ENCODE measurements at places on chromosomes 7 and 10. TPM values are rescaled to one million over a fixed set of nuclear protein-coding genes. Genes with fewer than 3 reads are reported as not detected.

GRCh38 chr7:27520815-27521790 is 141.6 kb downstream of the HIBADH start:
- peaks cover 4% of the 10 kb centered on the region for H3K4me1 ChIP-seq
- no peak overlapping the region for H3K4me3 ChIP-seq
- DNase-seq: peak; percentile 58
- H3K36me3 ChIP-seq: peaks cover 8% of the 10 kb centered on the region
- H3K27ac ChIP-seq: no peak overlapping the region

The KCND2 gene
- 9.4 TPM for total RNA-seq

- no peak overlapping the region for H3K27ac ChIP-seq
- DNase-seq: no peak
- H3K27me3 ChIP-seq: peaks cover 11% of the 10 kb centered on the region
- H3K4me3 ChIP-seq: no peak overlapping the region
- H3K36me3 ChIP-seq: no peaks in the 10 kb centered on the region
- H3K4me1 ChIP-seq: no peaks in the 10 kb centered on the region
These were observed 73.9 kb downstream of the TMEM130 start for GRCh38 chr7:98795741-98796493.

The CNNM1 gene
- total RNA-seq: 0.36 TPM

The CALML3 gene
- not detected for total RNA-seq

DNA sequence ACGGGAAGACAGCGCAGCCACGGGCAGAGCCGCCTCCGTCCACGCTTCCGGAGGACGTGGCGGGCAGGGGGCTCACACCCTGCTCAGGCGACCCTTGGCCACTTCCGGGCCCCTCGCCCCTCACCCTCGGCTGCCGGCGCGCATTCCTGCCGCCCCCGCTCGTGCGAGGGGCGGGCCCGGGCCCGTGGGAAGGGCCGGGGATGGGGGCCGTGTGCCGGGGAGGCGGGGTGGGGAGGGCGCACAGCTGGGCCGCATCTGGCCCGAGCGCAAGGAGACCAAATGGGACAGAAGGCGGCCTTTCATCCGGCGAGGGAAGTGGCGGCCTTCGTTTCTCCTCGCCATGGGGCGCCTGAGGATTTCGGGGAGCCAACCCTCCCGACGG is 846 bp upstream of the LFNG start:
- no peaks in the 10 kb centered on the region for H3K36me3 ChIP-seq
- peaks cover 60% of the 10 kb centered on the region for H3K4me1 ChIP-seq
- H3K27ac ChIP-seq: no peak overlapping the region
- peak overlapping the region; percentile 62 for H3K4me3 ChIP-seq
- H3K27me3 ChIP-seq: no peaks in the 10 kb centered on the region

The TMEM273 gene
- total RNA-seq: 0.59 TPM

DNA sequence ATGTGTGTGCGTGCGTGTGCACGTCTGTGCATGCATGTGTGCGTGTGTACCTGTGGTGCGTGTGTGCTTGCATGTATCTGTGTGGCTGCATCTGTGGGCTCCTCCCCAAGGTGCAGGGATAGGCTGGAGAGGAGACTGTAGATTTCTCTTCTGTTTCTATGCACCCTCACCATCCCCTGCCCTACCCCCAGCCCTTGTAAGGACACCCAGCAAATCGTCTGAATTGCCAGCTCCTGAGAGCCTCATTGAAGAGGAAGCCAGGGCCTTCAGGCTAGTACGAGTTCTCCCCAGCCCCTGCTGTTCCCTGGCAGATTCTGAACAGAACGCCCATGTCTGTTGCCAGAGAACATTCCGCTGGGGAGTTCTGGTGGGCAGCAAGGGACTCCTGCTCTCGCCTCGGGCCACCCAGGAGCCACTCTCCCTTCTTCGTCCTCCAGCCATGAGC is 17.0 kb upstream of the TRIM8 start:
- H3K4me1 ChIP-seq: peaks cover 71% of the 10 kb centered on the region
- no peaks in the 10 kb centered on the region for H3K27me3 ChIP-seq
- H3K27ac ChIP-seq: peak overlapping the region; percentile 95

- no peaks in the 10 kb centered on the region for H3K4me1 ChIP-seq
- no peaks in the 10 kb centered on the region for H3K36me3 ChIP-seq
- H3K4me3 ChIP-seq: no peak overlapping the region
- no peak for DNase-seq
- no peak overlapping the region for H3K27ac ChIP-seq
- H3K27me3 ChIP-seq: no peaks in the 10 kb centered on the region
These were observed 142.8 kb downstream of the LSM5 start for GRCh38 chr7:32347244-32347828.

GRCh38 chr10:116716381-116716780 is 26.0 kb downstream of the HSPA12A start:
- no peaks in the 10 kb centered on the region for H3K27me3 ChIP-seq
- no peak overlapping the region for H3K4me3 ChIP-seq
- DNase-seq: no peak
- H3K36me3 ChIP-seq: no peaks in the 10 kb centered on the region
- no peak overlapping the region for H3K27ac ChIP-seq
- peaks cover 7% of the 10 kb centered on the region for H3K4me1 ChIP-seq

DNA sequence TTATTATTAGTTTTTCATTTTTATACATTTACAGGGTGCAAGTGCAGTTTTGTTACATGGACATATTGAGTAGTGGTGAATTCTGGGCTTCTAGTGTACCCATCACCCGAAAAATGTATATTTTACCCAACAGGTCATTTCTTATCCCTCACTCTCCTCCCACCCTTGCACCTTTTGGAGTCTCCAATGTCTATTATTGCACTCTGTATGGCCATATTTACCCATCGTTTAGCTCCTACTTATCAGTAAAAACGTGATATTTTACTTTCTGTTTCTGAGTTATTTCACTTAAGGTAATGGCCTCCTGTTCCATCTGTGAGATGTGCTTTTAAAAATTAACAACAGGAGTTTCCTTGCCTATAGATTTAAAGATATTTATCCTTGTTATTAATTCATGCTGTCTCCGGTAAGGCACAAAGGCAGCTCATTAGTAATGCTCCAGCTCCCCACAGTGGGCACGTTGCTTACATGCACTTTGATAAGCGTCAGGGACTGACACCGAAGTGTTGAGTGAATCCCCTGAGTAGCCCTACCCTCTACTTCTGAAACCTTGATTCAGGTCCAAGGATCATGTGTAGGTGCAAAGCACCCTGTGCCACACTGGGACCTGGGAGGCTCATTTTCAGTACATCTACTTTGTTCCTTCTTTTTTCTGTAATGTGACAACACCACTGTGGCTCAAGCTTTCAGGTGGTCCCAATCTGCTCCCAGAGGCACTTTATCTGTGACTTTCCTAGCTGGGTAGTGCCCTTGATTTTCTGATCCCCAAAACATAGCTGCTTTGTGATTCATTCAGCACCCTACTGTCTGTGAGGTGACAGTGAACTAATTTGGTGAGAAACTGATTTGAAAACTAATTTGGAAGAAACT is 27.3 kb downstream of the HYAL4 start:
- no peak for DNase-seq
- H3K27me3 ChIP-seq: no peaks in the 10 kb centered on the region
- H3K36me3 ChIP-seq: no peaks in the 10 kb centered on the region

DNA sequence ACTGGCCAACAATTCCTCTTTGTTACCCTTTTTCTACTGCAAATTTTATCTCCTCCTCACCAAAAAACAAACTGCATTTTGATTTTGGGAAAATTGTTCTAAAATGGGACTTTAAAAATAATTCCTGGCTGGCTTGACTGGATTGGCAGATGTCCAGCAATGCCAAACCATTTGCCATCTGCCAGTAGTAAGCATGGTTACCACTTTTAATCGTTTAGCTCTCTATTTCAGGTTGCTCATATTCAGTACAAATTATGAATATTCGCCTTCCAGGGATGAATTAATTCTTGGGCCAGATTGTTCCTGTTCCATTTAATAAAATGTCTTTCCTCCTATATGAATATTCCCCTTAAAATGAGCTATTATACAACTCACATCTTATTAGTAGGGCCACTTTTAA is 35.7 kb downstream of the SMNDC1 start:
- H3K36me3 ChIP-seq: no peaks in the 10 kb centered on the region
- H3K27ac ChIP-seq: no peak overlapping the region
- H3K4me3 ChIP-seq: peak overlapping the region; percentile 53
- DNase-seq: no peak

DNA sequence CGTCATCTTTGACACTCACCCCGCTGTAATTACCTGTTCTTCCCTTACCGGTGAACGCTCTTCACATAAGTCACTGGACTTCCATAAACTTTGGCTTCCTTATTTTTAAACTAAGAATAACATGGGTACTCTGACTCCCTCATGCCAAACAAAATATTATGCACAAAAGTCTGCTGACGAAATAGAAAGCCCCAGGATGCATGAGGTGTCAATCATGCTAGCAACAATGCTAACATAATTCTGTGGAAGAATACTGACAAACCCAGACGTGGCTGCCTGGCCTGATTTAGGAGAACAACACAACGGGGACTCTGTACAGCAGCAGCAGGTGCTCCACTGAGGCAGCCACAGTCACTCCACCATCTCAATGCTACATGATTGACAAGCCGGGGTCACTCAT is 137.5 kb downstream of the CCDC71L start:
- no peaks in the 10 kb centered on the region for H3K36me3 ChIP-seq
- H3K27me3 ChIP-seq: peaks cover 27% of the 10 kb centered on the region
- no peak overlapping the region for H3K27ac ChIP-seq
- no peak for DNase-seq
- no peak overlapping the region for H3K4me3 ChIP-seq

The ZEB1 gene
- total RNA-seq: 53.6 TPM

- no peak overlapping the region for H3K4me3 ChIP-seq
- H3K27ac ChIP-seq: no peak overlapping the region
- no peaks in the 10 kb centered on the region for H3K27me3 ChIP-seq
- H3K4me1 ChIP-seq: no peaks in the 10 kb centered on the region
These were observed 111.9 kb downstream of the GRID1 start for GRCh38 chr10:86254526-86255174.

GRCh38 chr7:117010375-117011133 is 57.3 kb downstream of the ST7 start:
- peak overlapping the region; percentile 80 for H3K27ac ChIP-seq
- peaks cover 36% of the 10 kb centered on the region for H3K4me1 ChIP-seq
- no peaks in the 10 kb centered on the region for H3K27me3 ChIP-seq
- no peak overlapping the region for H3K4me3 ChIP-seq

The ZNF786 gene
- 6.5 TPM for total RNA-seq

GRCh38 chr7:30656006-30656957 is 26.0 kb downstream of the CRHR2 start:
- no peak overlapping the region for H3K4me3 ChIP-seq
- H3K27me3 ChIP-seq: peaks cover 3% of the 10 kb centered on the region
- DNase-seq: peak; percentile 84
- no peaks in the 10 kb centered on the region for H3K4me1 ChIP-seq
- no peaks in the 10 kb centered on the region for H3K36me3 ChIP-seq

DNA sequence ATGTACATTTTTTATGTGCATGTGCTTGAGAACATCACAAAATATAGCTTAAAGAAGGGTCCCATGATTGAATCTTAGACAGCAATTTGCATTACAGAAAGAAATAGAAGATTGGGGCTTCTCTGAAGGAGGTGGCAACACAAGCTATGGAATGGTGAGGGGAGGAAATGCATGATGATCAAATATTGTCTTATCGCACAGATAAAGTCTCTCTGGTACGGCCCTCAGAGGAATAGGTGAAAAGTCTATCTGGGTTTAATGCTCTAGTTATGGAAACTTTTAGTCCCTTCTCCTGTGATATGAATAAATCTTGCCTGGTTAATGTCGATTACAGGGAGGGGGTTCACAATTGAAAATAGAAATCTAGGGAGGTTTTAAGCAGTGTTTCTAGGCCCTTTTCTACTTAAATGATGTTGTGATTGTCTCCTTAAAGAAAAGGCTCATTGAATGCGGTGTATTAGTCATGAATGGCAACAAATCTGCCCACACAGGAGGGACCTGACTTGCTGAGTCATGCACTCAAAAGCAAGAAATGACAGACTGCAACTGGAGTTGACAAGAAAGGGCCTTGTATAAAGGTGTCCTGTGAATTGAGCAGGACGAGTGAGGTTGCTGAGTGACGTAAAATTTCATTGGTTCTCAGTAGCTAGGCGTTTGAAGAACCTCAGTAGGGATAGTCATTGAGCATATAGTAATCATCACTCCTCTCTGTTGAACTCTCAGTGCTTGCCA is 133.4 kb upstream of the CSTF2T start:
- peak overlapping the region; percentile 23 for H3K27ac ChIP-seq
- peak; percentile 25 for DNase-seq
- no peaks in the 10 kb centered on the region for H3K27me3 ChIP-seq
- H3K4me1 ChIP-seq: peaks cover 7% of the 10 kb centered on the region
- H3K4me3 ChIP-seq: no peak overlapping the region

The NRCAM gene
- total RNA-seq: 0.88 TPM

The ARHGAP22 gene
- total RNA-seq: 45.6 TPM

The RBP3 gene
- not detected for total RNA-seq

DNA sequence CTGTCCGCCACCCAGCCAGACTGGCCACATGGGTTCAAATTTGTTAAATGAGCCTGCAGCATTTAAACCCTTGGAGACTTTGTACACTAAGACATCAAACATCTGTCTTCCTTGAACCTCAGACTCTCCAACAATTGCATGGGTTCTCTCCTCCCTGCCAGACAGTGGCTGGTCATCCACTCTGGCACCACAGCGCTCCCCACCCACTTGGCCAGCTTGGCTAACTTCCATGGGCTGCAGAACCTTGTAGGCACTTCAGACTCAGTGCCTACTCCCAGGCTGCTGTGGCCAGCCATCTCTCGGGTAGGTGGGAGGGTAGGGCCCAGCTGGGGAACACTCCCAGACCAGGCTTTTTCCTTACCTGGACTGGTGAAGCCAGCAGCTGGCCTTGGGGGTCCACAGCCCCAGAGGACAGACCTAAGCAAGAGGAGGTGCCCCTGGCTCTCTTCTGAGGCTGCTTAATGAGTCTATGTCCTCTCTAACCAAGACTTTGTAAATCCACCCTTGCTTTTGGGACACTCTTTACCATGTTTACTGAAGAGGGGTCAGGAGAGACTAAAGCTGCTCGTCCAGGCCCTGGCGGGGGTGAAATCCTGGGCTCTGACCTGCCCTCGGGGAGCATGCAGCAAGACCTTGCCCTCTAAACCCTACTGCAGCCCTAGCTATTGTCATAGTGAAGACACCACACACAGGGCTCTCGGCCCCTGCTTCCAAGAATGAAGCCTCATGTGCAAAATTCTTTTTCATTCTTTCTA is 82.7 kb downstream of the ARHGAP22 start:
- peaks cover 11% of the 10 kb centered on the region for H3K36me3 ChIP-seq
- DNase-seq: no peak
- no peak overlapping the region for H3K4me3 ChIP-seq
- H3K4me1 ChIP-seq: peaks cover 48% of the 10 kb centered on the region

- H3K27ac ChIP-seq: peak overlapping the region; percentile 49
- DNase-seq: peak; percentile 93
- no peaks in the 10 kb centered on the region for H3K36me3 ChIP-seq
- H3K4me3 ChIP-seq: peak overlapping the region; percentile 84
- H3K4me1 ChIP-seq: peaks cover 20% of the 10 kb centered on the region
- peaks cover 31% of the 10 kb centered on the region for H3K27me3 ChIP-seq
These were observed 1.3 kb downstream of the FRAT2 start for GRCh38 chr10:97333351-97333600.

GRCh38 chr7:43904533-43905208 is 1.7 kb downstream of the URGCP start:
- peak overlapping the region; percentile 80 for H3K4me3 ChIP-seq
- peaks cover 3% of the 10 kb centered on the region for H3K36me3 ChIP-seq
- H3K4me1 ChIP-seq: peaks cover 19% of the 10 kb centered on the region
- peak overlapping the region; percentile 79 for H3K27ac ChIP-seq
- no peaks in the 10 kb centered on the region for H3K27me3 ChIP-seq
